Neuronal stem cell (in vitro differentiated cells): ENCODE measurements at places on chromosomes 1 and 21.

- no peak for DNase-seq
Observed at GRCh38 chr1:193131266-193131860, 9.5 kb downstream of the CDC73 start.

GRCh38 chr1:185039726-185040407, 5.5 kb upstream of the RNF2 start:
- DNase-seq = no peak

- no peak for DNase-seq
Observed at GRCh38 chr1:171379846-171380245, 65.9 kb downstream of the FMO4 start.

DNA sequence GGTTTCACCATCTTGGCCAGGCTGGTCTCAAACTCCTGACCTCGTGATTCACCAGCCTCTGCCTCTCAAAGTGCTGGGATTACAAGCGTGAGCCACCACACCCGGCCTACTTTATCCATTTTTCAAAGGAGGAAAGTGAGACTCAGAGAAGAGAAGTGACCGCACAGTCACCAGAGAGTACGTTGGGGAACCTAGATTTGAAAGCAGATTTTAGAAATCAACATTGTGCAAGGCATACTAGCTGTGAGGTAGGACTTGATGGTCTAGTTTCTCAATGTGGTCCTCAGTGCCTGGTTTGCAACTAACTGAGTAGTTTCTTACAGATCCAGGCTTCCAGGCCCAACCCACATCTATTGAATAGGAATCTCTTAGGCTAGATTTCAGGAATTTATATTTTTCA, 1.7 kb upstream of the PRCC start:
- no peak for DNase-seq

DNA sequence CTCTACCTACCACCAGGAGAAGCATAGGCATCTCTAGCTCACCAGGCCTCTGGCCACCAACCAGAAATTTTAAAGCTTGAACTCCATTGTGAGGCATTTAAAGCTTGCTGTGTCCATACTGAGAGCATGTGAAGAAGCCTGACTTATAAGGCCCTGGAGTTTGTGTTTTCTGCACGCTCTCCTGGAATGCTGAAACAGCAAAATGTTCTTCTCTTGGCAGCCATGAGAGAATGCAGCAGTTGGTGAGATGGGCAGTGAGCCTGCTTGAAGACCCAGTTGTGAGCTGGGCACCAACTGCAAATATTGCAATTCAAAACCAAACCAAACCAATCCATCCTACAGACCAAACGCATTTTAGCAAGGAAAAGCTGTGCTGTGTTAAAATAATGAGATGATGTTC, 170.0 kb upstream of the IVNS1ABP start:
- no peak for DNase-seq

- DNase-seq = no peak
Observed at GRCh38 chr1:38727684-38728584, 131.6 kb downstream of the RRAGC start.
